Motor neuron (in vitro differentiated cells): ENCODE measurements at places on chromosomes 13 and 19. TPM values are rescaled to one million over a fixed set of nuclear protein-coding genes. Genes with fewer than 3 reads are reported as not detected.
A peak's percentile ranks its signal among the peaks of the same experiment; 100 is the strongest.

- ATAC-seq, result no peak
Measured at GRCh38 chr19:13844130-13844631, 32.8 kb upstream of the NANOS3 start.

DNA sequence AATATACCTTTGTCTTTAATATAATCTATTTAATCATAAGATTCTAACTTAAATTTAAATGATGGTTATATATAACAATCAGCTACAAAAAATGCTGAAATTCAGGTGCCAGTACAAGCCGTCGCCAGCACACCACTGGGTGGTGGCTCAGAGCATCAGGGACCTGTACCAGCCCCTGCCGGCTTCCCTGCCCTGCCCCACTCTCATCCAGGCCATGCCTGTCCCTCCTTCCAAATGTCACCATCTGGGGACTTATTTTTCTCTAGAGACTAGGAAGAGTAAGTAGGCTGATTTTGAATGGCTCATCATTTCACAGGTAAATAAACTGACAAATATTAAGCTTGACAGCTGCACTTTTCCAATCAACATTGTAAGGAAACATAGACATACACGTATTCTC, 1.6 kb downstream of the METTL21C start:
- ATAC-seq, result no peak

DNA sequence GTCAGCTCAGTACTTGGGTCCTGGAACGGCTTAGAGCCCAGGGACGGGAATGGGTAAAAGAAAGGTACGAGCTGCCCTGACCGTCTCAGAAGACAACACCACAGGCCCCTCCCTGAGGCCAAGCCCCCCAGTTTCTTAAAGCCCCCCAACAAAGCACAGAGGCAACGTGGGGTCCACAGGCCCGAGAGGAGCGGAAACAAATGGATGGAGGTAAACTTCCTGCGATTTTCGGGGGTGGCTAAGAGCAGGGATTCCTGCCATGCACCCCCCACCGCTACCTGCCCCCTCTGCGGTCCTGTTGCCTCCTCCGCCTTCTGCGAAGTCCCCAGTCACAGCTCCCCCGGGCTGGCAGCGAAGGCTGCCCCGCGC, 48.2 kb downstream of the PTPRS start:
- ATAC-seq, result no peak

- ATAC-seq, result no peak
Measured at GRCh38 chr13:29886446-29886845, 36.0 kb upstream of the UBL3 start.

GRCh38 chr13:111249637-111250360, 70.6 kb upstream of the TEX29 start:
- ATAC-seq, result peak; percentile 38

GRCh38 chr19:21595185-21595584, 89.8 kb downstream of the ZNF429 start:
- ATAC-seq, result no peak

DNA sequence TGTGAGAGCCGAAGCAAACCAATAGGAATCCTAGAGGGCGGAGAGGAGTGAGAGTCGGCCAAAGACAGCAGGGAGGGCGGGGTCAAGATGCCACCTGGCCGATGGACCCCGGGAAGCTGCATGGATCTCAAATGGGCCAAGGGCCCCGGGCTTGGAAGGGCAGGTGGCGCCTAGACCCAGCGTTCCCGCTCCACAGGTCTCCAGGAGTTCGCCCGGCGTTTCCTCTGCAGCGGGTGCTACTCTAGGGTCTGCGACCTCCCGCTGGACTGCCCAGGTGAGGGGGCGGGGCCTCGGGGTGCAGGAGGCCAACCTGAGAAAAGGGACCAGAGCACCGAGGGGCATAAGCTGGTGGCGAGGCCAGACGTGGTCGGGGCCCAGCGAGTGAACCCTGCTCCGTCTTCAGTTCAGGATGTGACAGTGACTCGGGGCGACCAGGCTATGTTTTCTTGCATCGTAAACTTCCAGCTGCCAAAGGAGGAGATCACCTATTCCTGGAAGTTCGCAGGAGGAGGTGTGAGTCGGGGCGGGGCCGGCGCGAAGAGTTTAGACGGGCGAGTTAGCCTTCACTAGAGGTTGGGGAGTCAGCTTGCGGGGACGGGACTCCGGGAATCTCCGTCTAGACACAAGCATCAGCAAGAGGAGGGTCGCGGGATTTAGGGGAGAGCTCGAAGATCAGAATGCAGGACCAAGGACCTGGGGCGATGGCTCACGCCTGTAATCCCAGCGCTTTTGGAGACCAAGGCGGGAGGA, 9.9 kb downstream of the SPACA6 start:
- ATAC-seq, result no peak

DNA sequence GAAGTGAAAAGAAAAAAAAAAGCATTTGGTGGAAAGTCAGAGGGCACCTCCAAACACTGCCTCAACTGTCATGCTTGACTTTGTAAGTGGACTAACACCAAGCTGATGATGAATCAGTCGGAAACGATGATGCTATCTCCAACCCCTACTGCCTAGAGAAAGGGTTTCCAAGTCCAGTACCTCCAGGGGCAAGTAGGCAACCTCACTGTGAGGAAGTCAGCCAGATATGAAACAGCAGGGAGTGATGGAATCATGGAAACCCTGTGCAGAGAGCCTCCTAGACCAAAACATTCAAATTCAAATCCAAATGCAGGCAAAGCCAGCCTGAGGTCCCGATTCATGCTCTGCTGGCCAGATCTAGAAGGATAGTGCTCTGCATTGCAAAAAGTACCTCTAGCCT, 100.9 kb upstream of the SERP2 start:
- no peak for ATAC-seq

- peak; percentile 45 for ATAC-seq
Measured at GRCh38 chr13:63044589-63045313, 1629.1 kb upstream of the PCDH20 start.

The CEACAM5 gene
- 0.13 and 0.50 TPM in 2 replicates for total RNA-seq

The CA11 gene
- 29.4 and 38.2 TPM in 2 replicates for total RNA-seq

GRCh38 chr13:65600702-65601101, 1629.4 kb downstream of the PCDH9 start:
- no peak for ATAC-seq

The DCAF15 gene
- total RNA-seq, result 19.6 and 20.9 TPM in 2 replicates

DNA sequence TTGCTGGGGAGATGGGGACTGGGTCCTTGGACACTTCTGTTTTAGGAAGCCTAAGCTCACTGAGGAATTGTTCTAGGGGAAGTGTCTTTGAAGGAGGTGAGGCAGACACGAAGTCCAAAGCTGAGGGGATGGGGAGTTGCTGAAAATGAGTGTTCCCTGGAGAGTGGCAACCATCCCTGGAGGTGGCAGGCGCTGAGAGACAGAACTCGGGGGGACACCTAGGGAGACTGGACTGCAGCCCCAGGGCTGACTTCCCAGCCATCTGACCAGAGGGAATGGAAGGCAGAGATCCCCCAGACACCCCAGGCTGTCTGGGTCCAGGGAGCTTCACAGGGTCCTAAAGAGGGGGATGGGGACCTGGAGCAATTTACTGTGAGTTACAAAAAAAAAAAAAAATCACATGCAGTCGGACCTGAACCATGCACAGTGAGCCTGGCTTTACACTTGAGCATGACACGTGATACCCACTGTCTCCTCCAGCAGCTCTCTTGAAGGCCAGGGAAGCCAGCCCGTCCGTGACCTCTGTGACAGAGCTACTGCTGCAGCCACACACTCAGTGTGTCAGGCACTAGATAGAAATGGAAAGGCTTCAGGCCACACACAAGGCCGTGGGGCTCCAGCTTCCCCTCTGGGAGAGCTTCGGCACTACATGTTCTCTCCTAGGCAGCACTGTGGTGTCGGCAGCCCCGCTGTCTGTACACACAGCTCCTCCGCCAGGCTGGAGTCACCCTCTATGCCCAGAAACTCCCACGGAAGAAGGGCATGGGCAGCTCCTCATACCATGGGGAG, 77.1 kb upstream of the KCTD15 start:
- no peak for ATAC-seq

The KLK14 gene
- total RNA-seq, result not detected in 2 replicates

DNA sequence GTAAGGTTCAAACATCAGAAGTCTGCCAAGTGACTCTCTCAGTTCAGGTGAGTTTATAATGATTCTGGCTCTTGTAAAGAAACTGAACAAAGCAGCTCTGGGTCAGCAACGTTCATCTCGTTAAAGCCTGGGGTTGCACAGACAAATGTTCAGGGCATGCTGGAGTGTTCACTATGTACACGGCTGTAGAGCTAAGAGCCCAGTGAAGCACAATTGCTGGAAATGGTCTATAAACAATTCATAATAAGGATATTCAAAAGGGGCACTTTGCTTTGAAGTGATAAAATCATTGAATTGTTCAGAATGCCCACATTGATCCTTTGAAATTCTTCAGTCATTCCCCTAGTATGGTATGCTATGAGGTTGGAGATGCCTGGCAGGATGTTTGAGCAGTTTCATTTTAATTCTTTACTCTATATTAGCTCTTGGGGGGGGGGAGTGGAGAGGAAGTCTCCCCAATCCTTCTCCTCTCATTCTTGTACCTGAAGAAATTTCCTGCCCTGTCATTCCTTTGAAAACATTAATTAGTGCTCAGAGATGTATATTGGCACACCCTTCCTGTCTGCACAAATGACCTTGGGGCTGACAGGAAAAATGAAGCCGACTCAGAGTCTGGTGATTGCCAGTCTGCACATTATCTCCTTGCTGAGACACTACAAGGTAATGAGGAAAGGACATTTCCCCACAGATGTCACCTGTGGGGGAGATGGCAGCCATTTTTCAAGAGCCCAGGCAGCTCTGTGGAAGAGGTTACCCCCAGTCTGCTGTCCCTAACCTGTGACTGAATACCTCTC, 145.5 kb downstream of the DLEU7 start:
- peak; percentile 15 for ATAC-seq

DNA sequence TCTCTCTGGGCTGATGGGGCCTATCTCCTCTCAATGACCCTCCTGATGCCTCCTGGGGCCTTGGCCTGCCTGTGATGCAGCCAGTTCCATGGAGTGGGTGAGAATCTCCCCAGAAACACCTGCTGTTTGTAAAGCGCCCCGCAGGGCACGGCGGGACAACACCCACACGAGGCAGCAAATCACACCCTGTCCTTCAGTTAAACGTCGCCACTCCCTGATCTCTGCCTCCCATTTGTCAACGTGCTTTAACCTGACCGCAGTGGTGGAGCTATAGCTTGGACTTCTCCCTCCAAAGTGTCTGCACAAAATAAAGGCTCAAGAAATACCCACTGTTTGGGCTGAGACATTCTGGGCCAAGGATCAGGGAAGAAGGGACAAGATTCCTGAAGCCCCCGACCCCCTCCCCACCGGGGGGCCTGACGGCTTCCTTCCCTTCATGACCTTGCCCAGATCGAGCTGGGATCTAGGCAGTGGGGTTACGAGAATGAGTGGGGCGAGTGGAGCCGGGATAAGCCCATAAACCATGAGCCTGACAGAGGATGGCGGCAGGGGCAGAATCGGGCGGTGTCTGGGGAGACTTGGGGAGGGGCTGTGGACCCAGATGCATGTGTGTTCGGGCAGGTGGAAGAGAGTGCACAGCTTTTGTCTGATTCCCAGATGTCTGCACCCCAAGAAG, 8.0 kb downstream of the MYDGF start:
- ATAC-seq, result no peak

The METTL21C gene
- total RNA-seq, result 0.22 and 0.50 TPM in 2 replicates

DNA sequence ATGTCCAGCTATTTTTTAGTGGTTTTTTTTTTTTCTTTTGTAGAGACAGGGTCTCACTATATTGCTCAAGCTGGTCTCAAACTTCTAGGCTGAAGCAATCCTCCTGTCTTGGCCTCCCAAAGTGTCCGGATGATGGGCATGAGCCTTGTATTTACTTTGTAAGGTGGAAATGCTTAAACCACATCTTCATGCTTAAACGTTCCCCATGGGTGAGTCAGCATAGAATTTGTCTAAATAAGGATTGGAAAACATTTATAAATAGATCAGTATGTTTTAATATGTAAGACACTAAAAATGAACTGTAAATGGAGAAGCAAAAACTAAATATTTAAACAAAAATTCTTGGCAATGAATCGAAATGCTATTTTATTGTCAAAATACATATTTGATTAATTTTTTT, 698.0 kb downstream of the PCDH9 start:
- ATAC-seq, result no peak

GRCh38 chr13:112911285-112911701, 57.7 kb upstream of the MCF2L start:
- no peak for ATAC-seq

DNA sequence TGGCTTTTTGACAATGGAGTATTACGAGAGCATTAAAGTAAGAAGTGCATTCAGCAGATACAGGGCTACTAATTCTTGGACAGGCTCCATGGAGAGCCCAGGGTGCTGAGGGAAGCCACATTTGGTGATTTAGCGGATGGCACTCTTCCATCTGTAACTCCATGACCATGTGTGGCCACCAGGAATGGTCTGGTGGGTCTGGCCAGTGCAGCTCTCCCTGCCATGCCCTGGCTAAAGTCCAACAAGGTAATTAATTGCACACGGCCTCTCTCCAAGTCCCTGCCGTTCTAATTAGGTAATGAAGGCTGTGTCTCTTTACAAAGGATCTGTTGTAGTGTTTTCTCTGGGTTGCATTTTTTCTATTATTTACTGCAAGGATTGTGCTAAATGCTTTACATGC, 4.3 kb upstream of the ZFR2 start:
- no peak for ATAC-seq

The GNG8 gene
- total RNA-seq, result not detected in 2 replicates

The ZSCAN4 gene
- 0.14 TPM in 1 of 2 replicates, not detected in the other for total RNA-seq

GRCh38 chr13:38804061-38804460, 117.2 kb downstream of the FREM2 start:
- ATAC-seq, result no peak

GRCh38 chr19:4094761-4095487, 28.2 kb upstream of the ZBTB7A start:
- no peak for ATAC-seq

The PTGER1 gene
- total RNA-seq, result 0.11 TPM in 1 of 2 replicates, not detected in the other

DNA sequence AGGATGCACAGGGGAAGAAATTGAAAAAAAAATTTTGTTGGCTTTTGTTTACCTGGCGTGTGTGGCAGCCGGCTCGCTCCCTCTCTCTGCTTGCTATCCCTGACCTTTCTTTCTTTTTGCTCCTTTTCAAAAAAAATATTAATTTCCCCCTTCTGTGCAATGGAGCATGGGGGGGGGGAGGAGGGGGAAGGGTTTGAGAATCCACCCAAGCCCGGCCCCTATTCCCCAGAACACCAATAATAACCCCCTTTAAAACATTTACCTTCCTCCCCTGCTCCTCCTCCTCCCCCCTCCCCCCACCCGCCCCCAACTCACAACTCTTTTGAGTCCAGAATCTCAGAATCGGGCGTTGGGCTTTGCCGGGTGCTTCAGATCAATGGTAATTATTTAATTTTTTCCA, 28.4 kb downstream of the NFIX start:
- no peak for ATAC-seq

DNA sequence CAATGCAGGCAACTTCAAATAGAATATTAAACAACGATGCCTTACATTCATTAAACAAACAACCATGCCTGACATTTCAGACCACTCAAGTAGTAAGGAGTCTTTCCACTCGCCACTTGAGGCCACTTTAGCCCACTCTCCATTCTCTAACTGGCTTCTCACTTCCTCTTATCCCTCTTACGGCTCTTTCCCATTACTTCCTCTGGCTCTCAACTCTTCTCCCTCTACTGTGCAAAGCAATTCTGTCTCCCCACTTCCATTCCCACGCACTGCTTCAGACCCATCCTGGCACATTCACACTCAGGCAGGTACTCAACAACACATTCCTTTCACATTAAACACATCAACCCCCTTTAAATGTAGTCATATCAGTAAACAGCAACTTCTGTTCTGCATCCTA, 229.8 kb upstream of the IPO5 start:
- no peak for ATAC-seq
